ENCODE measurements at places on chromosomes 3 and 15.

DNA sequence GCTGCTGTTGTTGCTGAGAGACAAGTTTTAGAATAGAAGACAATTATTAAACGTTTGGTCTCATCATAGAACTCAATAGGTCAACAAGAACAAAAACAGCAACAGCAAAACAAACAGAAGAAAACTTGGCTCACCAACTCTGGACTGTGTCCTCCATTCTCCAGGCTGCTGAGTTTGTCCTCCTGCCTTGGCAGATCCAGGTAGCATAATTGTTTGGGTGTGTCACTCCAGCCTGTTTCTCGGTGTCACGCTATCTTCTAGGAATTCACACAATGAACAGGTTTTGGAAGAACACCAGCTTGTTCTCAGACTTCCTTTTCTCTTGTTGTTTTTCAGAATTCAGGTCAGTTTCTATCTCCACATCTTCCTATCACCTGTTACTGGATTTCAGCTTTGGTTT, 34.7 kb downstream of the ARRDC4 start:
- no peak for DNase-seq

DNA sequence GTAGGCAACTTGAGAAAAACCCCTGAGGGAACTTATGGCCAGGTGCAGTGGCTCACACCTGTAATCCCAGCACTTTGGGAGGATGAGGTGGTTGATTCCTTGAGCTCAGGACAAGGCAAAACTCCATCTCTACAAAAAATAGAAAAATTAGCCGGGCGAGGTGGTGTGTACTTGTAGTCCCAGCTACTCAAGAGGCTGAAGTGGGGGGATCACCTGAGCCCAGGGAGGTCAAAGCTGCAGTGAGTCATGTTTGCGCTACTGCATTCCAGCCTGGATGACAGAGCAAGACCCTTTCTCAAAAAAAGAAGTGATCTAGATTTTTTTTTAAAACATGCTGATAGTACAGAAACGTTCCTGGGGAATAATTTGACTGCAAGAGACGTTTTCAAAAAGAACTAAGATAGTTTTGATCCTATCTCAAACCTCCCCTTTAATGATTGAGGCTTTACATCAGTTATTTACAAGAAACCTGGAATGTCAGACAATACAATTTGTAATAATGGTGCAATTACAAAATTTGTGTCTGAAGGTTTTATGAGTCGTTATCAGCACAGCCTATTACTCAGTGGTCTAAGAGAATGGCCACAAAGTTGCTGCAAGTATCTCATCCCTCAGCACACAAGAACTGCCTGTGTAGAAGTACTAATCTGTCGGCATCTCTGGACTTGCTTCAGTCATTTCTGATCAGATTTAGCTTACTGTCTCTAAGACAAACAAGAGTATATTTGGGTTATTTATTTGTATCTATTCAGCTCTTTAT, 32.2 kb upstream of the KLHL25 start:
- no peak for DNase-seq

- DNase-seq = no peak
These were observed 55.4 kb upstream of the LRRFIP2 start for GRCh38 chr3:37229740-37230139.

- peak; percentile 95 for DNase-seq
These were observed 5.2 kb downstream of the TBC1D2B start for GRCh38 chr15:78072080-78072892.

DNA sequence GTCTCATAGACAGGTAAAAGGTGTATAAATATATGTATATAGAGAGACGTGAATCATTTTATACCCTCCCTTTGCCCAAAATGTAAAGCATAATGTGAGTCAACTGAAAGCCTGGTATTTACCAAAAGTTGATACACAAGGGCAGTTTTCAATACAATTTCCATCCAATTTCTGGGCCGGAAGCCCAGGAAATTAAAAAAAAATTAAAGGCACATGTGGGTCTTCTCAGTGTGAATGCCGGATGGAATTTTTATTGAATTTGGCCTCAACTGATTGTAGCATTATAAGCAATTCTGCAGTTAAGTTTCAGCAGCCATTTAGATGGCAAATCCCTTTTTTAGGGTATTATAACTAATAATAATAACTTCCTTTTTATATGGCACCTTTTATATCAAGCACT, 3.3 kb upstream of the CNTN3 start:
- DNase-seq = no peak

DNA sequence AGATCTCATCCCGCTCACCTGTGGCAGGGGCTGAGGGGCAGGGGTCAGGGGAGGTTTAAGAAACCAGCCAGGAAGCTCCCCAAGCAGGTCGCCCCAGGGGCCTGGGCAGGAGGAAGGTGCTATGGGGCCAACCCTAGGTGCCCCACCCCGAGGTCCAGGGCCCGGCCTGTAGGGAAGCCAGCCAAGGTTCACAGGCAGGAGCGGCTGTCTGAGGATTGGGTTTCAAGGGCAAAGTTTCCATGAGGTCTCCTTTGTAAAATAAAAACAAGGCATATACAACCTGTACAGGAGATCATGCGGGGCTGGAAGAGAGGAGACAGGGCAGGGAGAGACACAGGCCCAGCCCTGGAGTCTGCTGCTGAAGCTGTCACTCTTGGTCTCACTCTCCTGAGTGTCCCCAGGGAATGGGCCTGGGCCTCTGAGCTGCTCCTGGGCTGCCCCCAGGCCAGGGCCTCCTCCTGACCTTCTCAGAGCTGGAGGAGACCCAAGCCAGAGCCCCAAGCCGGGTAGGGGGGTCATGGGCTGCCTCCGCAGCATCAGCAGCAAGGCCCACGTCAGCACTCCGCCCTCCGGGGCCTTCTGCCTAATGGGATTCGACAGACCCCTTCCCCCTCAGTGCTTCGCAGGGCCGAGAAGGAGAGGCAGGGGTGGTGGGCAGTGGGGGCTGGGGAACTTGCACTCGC, 5.5 kb downstream of the CPLX3 start:
- no peak for DNase-seq

DNA sequence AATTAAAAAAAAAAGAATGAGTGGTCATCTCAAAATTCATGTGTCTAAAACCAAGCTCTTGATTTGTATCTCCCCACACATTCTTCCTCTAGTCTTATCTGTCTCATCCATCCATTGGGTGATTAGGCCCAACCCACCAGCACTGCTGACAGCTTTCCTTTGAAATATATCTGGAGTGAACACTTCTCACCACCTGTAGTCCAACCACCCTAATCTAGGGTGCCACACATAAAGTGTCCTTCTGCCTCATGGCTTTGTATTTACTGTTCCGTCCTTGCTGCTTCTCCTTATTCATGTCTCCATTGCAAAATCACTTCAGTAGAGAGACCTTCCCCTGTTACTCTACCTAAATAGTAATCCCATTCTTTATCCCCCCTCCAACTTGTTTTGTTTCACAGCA, 82.4 kb upstream of the PTX3 start:
- no peak for DNase-seq

- DNase-seq = no peak
These were observed 219.5 kb downstream of the EPHB1 start for GRCh38 chr3:135014566-135014965.

- DNase-seq = no peak
These were observed 28.5 kb downstream of the SCG5 start for GRCh38 chr15:32669896-32670611.

DNA sequence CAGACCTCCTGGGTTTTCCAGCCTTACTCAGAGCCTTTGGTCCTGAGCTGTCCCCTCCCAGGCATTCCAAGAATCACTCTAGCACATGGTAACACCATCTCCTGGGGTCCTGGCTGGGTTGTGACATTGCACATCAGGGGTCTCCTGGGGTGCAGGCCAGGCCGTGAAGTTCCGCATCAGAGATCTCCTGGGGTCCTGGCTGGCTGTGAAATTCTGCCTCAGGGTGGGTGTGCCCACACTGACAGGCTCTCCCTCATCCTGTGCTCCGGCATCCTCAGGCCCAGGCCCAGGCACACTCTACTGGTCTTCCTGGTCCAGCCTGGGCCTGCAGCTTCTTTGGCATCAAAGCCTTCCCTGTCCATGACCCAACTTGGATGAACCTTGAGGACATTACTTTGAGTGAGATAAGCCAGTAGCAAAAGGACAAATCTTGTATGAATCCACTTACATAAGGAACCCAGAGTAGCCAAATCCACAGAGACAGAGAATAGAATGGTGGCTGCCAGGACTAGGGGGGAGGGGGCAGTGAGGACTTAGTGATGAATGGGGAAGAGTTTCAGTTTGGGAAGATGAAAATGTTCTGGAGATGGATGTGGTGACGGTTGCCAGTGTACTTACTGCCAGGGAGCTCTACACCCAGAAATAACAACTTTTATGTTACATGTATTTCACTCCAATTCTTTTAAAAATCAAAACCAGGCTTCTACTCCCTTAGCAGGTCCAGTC, 49.1 kb upstream of the KLF13 start:
- no peak for DNase-seq

GRCh38 chr3:178663201-178663934, 127.1 kb downstream of the KCNMB2 start:
- DNase-seq = no peak

DNA sequence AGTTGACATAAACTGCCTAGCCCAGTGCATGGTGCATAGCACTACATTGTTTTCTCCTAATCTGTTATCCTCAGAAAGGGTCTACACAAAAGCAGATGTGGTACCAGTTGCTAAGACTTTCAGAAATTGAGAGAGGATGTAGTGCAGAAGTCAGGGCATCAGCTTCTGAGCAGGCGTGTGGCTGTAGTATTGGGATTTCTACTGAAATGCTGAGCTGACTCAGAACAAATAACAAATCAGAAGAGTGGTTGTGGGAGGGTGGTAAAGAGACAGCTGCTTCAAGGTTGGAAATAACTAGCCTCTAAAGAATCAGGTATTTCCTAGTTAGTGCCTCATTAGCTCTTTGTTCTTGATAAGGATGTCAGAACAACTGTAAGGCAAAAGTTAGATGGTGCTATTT, 161.3 kb downstream of the AKAP13 start:
- no peak for DNase-seq

- no peak for DNase-seq
These were observed 177.6 kb downstream of the GOLIM4 start for GRCh38 chr3:167918008-167918596.

DNA sequence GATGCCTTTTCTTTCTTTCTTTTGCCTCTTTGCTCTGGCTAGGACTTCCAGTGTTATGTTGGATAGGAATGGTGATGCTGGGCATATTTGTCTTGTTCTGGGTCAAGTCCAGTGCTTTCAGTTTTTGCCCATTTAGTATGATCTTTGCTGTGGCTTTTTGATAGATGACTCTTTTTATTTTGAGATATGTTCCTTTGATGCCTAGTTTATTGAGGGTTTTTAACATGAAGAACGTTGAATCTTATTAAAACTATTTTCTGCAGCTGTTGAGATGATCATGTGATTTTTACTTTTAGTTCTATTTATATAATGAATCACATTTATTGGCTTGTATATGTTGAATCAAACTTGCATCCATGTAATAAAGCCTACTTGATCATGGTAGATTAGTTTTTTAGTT, 363.8 kb upstream of the RASGRP1 start:
- DNase-seq = no peak

DNA sequence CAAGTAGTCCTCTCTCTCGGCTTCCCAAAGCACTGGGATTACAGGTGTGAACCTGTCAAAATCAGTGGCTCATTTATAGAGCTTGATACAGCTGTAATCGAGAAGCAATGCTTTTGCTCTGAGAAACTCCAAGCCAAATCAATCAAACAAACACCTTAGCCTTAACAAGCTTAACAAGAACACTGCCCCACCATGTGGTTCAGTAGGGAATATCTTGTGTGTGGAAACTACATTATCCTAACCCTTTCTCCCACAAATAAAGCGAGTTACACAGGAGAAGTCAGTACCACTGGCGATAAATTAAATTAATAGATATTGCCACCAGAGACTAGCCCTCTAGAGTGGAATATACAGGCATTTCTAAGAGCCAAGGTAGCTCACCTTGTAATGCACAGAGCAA, 13.9 kb downstream of the CDAN1 start:
- DNase-seq = no peak

DNA sequence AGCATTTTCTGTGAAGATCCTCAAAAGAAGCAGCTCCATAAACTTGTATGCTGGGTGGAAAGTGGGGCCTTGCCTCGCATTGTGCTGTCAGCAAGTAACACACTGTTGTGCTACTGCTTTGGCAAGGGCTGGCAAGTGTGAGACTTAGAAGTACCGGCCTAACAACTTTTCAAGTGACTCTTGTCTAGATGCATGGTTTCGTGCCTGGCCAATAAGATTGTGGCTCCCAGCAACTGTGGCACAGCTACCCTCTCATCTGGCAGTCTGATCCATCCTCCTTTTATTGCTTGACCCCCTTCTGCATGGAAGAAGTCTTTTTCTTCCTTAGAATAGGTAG, 79.4 kb upstream of the VEPH1 start:
- DNase-seq = no peak

- DNase-seq = no peak
These were observed 115.8 kb downstream of the FBXL22 start for GRCh38 chr15:63712828-63713520.

DNA sequence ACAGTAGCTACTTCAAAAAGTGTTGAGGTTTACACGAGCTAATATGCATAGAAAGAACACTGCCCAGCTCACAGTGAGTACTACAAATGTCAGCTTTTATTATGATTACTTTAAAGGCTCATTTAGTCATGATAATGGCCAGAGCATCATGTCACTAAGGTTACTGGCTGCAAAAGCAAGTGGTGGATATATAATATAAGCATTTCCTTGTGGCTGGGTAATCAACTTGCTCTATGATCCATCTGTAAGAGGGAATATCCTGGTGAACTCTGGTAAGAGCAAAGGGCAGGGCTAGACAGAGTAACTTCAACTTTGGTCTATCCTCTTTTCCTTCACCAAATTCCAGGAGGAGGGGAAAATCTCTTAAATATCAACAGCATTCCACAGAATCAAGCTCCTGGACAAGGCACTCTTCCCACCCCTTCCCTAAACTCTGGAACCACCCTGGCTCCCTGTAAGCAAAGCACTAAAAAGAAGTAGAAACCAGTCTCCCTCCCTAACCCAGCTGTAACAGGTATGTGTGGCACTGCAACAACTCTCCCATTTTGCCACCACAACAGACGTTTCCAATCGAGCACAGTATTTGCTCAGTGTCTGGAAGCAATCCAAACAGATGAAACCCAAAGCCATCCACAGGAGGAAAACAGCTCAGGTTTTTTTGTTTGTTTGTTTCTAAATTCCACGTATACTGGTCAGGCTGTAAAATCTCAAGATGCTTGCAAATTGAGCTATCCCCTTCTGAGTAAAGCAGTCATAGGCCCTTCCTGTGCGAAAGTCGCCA, 13.4 kb downstream of the B4GALT4 start:
- no peak for DNase-seq

DNA sequence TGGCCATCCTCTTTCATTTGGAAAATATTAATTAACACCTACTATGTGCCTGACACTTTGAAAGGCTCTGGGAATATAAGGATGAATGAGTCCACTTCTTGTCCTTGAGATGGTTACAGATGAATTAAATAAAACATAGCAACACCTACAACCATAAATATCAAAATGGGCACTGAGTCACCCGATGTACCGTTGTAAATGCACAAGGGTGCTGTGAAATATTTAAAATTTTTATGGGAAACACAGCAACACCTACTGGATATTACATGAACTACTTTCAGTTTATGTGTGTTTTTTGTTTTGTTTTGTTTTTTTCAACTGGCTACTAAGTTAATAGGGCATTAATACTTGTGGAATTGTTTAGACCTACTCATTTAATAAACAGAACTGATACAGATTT, 239.0 kb upstream of the NAALADL2 start:
- peak; percentile 48 for DNase-seq

GRCh38 chr3:30747771-30748281, 141.4 kb downstream of the TGFBR2 start:
- DNase-seq = no peak
